Stimulated activated naive CD4-positive, alpha-beta T cell treated with Interleukin-2 at 50 U/mL for 16 hours (primary cell): ENCODE measurements at places on chromosomes 16 and 17.

DNA sequence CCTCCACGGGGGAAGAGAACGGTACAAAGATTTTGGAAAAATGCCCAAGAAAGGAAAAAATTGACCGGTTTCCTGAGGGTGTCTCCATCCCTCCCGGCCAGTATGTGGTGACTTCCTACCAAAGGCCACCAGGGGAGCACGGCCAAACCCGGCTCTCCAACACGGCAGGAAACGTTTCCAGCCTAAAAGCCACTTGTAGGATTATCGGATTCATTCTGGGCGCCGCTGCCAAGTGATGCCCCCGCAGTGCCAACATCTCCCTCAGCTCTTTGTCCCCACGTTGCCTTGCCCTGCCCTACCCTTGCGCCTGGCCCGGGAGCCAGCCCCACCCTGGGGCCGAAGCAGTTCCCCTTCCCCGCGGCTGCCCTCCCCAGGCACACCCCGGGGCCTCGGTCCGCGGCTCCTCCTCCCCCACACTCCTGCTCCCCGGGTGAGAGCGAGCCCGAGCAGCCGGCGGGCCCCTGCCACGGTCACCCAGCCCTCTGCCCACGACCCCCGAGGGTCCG is 688 bp downstream of the CRK start:
- peak; percentile 25 for DNase-seq

DNA sequence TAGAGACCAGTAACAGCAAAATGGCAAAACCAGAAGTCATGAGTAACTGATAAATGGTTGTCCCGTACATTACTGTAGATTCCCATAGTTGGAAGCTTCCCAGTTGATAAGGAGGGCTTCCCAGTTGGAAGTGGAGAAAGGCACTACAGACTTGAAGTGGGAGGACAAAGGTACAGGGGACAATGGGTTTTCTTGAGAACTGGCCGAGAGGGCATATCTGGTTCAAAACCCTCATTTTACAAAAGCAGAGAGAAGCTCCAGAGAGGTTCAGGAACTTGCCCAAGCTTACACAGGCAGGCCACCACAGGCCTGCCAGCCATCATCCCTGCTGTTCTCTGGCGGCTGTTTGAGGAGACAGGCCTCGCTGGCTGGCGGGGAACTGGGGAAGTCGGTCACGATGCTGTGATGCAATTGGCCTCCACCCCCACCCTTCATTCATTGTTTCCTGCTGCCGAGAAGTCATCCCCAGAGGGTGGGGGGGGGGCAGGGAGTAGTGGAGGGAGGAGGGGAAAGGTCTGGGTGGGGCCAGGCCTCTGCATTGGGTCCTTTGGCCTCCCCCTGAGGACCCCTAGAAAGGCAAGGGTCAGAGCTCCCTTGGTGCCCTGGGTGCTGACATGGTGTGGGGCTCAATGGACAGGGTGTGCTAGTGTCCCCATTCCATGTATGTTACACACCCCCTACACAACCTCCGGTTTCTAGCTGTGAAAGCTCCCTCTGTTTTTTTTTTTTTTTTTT is 3.0 kb downstream of the UBALD2 start:
- DNase-seq = peak; percentile 74

DNA sequence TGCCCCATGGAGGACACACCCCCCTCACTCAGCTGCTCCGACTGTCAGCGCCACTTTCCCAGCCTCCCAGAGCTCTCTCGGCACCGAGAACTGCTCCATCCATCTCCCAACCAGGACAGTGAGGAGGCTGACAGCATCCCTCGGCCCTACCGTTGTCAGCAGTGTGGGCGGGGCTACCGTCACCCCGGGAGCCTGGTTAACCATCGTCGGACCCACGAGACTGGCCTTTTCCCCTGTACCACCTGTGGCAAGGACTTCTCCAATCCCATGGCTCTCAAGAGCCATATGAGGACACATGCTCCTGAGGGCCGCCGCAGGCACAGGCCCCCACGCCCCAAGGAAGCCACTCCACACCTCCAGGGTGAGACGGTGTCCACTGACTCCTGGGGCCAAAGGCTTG is 2.1 kb downstream of the ZNF646 start:
- no peak for DNase-seq

DNA sequence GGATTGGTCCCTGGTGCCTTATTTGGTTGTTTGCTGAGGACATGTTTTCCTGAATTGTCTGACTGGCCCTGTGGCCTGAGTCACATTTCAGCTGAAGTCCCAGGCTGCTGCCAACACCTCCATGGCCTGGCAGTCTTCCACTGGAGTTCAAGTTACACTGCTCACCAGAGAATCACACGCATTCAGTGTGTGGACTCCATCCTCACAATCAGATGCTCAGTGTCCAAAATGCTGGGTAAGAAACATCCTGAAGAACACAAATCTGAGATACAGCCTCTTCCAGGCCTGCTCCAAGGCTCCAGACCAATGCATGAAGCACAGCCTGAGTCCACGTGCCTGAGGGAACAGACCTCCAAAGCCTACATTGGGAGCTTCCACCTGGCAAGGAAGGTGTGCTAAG is 19.2 kb downstream of the CD300LB start:
- no peak for DNase-seq

GRCh38 chr17:73819440-73820395 is 175.5 kb upstream of the SDK2 start:
- no peak for DNase-seq

DNA sequence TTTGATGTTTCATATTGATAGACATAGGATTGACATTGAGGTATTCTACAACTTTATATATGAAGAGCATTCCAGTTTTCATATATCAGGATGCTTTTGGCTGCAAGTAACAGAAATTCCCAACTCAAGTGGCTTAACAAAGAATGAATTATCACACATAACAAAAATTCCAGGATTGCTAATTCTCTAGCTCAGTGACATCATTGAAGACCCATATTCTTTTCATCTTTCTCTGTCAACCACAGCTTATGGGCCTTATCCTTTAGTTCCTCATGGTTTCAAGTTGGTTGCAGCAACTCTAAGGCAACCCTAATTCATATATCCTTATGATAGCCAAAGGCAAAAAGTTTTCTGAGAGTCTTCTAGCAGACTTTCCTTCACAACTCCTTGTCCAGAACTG is 91.5 kb upstream of the HAS3 start:
- DNase-seq = no peak

GRCh38 chr16:63385714-63386432 is 1349.6 kb upstream of the CDH8 start:
- DNase-seq = no peak

DNA sequence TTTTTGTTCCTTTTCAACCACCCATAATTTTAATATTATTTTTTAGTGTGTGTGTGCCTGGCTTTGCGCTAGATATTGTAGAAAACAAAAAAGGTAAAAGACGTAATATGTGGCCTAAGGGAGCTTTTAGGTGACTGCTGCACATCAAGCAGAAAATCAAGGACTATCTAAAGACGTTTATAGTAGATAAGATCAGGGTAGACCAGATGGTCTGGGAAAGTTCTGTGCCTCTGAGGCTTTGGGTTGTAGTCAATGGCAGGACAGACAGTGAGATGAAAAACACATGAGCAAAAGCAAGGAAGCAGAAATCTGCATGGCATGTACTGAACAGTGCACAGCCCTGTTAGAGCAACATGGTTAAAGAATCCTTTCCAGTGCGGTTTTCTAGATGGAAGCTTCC is 26.8 kb upstream of the ARHGAP23 start:
- DNase-seq = no peak

- DNase-seq = no peak
Observed at GRCh38 chr17:49832840-49833599, 14.8 kb downstream of the TAC4 start.

DNA sequence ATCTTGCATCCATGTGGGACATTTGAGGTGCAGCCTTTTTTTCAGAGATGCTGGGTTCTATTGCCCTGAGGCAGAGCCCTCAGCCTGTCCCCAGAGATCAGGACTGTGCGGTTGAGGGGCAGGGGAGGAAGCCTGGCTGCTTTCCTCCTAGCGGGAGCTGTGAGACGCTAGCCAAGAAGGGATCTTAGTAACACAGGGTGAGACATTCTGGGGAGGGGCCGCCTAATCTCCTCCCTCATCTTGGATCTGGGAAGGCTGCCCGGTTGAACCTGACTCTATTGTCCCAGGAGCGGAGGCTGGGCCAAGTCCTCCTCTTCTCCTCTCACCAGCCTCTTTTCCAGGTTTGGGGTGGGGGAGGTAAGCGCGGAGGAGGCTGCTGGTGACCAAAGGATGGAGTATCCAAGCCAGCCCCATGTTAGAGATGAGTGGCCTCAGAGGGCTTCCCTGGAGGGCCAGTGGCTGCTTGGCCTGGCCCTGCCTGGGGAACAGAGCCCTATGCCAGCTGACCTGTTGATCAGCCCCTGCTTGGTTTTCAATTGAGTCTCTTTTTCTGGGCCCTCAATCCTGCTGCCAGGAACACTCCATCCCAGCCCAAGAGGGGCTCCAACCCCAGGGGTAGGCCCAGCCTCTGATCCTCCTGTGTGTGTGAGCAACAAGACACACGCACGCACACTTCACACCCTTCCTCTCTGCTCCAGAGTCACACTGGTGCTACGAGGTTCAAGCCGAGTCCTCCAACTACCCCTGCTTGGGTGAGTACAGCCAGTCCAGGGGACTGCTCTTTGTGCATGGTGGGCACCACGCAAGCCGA is 5.0 kb downstream of the CA4 start:
- DNase-seq = no peak

GRCh38 chr17:40349895-40350688 is 14.4 kb downstream of the GJD3 start:
- no peak for DNase-seq

DNA sequence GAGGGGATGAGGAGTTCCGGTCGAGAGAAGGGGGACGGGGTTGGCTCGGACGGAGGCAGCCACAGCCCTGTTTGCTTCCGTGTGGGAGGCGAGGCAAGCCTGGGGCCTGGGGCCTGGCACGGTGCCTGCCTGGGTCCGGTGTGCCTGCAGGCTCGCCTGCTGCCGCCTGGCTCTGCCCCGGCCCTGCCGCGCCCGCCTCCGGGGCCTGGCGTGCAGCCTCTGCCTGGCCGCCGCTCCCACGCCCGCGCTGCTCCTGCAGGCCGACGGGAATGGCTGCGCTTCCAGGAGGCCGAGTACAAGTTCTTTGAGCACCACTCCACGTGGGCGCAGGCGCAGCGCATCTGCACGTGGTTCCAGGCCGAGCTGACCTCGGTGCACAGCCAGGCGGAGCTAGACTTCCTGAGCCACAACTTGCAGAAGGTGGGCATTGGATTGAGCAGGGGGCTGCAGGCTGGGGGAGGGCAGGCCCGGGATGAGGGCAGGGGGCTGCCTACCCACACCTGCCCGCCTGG is 53.1 kb downstream of the MRC2 start:
- DNase-seq = no peak

GRCh38 chr17:74736513-74737298 is at the start of gene RAB37:
Gene RAB37, plus strand, starts transcription at chr17:74737256. Its CDS starts 17 bp downstream, at chr17:74737273.
- DNase-seq = peak; percentile 37

- no peak for DNase-seq
Observed at GRCh38 chr16:2032285-2033056, 5.8 kb downstream of the NHERF2 start.

GRCh38 chr16:62543516-62543915 is 507.3 kb upstream of the CDH8 start:
- no peak for DNase-seq

DNA sequence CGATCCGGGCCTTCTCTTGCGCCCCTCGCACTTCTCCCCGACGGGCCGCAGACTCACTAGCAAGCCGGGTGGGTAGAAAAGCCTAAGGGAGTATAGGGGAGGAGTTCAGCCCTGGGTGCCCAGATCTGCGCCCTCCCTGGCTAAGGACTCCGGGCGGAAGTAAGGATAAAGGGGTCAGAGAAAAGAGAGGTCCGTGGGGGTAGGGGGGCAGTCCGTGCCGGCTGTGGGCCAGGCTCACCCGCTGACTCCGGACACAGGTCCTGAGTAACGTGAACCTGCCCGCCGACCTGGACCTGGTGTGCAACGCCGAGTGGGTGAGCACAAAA is 1.8 kb downstream of the NAGS start:
- peak; percentile 30 for DNase-seq

- no peak for DNase-seq
Observed at GRCh38 chr16:82773018-82773417, 146.2 kb downstream of the CDH13 start.
